ENCODE measurements at places on chromosomes 2 and 18.

DNA sequence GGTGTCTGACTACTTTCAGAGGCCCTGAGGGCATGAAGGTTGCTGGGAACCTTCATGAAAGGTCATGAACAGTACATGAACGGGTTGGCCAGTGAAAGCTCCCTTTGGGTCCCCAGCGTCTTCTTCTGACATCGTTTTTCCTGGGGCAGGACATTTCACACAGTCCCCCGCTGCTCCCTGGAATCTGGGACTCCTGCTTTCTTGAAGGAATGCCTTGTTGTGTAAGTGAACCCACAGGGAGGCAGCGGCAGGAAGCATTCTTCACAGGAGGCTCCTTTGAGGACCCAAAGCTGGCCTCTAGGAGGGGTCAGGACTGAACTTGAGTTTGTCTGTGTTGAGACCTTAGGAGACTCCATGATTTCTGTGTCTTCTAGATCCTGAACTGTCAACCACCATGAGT lies 144.3 kb downstream of the KCNE4 start:
- DNase-seq: no peak

GRCh38 chr2:196449083-196449482 lies 190.4 kb upstream of the CCDC150 start:
- no peak for DNase-seq

DNA sequence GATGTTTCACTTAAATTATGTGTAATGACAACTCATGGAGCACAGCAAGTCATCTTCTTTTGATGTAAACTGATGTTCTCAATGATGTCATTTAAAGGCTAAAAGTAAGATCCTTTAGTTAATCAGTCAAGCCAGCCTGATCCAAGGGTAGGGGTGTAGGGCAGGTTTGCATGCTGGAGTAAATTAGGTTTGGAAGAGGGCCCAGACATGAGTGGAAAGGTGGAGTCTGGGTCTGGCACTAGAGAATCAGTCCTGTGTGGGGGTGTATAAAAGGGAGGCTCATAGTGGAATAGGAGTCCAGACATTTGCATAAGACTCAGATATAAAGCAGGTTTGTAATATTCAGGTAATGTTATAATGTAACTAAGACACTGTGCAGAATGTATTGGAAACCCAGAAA lies 88.8 kb upstream of the NYAP2 start:
- DNase-seq: no peak

DNA sequence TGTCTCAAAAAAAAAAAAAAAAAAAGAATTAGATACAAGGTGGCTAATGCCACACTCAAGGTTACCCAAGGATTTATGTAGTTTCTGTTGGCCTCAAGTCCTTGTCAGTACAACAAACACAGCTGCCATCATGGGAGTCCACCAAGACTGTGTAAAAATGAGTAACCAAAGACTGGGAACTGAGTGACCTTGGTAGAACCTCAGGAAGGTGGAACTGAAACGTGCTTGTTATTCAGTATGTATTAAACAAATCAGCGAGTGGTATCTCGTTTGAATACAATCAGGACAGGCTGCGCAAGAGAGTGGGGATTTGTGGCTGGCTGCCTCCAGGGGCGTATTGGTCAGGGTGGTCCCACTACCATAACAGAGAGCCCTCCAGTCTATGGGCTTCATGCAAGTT lies 1.6 kb upstream of the SFTPB start:
- no peak for DNase-seq

GRCh38 chr2:190432567-190433231 lies 24.5 kb downstream of the MFSD6 start:
- no peak for DNase-seq

GRCh38 chr2:60400462-60401246 lies 152.8 kb downstream of the BCL11A start:
- no peak for DNase-seq

DNA sequence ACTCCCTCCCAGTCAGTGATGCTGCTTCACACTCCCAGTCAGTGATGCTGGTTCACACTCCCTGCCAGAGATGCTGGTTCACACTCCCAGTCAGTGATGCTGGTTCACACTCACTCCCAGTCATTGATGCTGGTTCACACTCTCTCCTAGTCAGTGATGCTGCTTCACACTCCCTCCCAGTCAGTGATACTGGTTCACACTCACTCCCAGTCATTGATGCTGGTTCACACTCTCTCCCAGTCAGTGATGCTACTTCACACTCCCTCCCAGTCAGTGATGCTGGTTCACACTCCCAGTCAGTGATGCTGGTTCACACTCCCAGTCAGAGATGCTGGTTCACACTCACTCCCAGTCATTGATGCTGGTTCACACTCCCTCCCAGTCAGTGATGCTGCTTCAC lies 34.3 kb upstream of the KCNG2 start:
- DNase-seq: no peak

DNA sequence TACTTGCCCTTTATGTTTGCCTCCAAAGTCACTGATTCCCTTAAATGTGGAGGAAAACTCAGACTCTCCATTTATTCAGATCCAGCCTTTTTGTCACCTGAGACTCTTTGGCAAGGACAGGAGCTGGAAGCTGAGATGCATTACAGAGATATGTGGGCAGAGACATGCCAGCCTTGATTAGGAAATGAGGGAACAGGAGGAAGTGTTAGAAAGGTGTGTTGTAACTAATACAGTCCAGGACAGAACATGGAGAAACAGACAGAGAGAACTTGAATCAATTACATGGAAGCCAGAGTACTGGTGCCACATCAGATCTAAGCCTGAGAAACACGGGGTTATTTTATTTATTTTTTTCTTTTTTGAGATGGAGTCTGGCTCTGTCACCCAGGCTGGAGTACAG lies 79.0 kb downstream of the SP100 start:
- DNase-seq: no peak

Data from cardiac septum (tissue), 1 donor.